ENCODE measurements at places on chromosomes 16 and 17. TPM values are rescaled to one million over a fixed set of nuclear protein-coding genes. Genes with fewer than 3 reads are reported as not detected.

DNA sequence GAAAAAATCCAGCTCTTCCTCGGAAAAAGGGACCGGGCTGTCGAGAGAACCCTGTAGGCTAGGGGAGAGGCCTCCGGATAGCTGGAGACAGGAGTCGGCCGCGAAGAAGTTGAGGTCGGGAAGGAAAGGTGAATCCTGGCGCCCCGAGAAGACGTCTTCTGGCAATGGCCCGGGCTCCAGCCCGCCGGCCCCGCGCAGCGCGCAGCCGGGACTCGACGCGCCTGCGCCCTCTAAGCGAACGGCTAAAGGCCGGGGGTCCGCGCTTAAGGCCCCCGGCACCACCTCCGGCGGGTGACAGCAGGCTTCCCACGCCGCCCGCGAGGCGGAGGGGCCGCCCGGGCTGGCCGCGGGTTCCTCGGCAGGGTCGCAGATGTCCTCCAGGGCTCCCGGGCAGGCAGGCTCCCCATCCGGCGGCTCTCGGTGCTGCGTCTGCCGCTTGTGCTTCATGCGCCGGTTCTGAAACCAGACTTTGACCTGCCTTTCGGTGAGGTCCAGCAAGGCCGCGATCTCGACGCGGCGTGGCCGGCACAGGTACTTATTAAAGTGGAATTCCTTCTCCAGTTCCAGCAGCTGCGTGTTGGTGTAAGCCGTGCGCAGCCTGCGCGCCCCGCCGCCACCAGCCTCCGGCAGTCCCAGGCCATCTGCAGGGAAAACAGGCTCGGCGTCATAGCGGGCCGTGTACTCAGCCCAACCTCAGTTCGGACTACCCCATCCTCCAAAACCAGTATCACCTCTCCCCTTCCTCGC, 1.6 kb downstream of the HOXB2 start:
- peak; percentile 47 for DNase-seq

GRCh38 chr17:28105501-28105900, 63.0 kb downstream of the NLK start:
- no peak for DNase-seq

DNA sequence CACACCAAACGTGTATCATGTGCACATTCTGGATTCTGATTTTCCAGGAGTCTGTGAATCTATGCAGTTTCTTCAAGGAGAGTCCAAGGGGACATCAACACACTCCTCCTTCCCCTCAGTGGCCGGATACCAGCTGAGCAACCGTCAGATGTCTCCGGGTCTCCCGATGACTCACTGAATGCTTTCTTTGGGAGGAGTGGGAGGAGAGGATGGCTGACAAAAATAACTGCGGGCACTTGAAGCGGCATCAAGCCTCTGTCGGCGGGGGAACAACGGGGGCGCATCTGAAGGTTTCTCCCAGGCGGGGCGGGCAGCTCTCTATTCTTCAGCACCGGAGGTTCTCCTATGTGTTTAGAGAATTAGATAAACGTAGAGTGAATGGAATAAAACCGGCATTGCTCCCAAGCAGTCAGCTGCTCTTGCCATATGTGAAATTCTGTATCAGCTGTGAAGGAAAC, 24.6 kb upstream of the LRRC75A start:
- no peak for DNase-seq

DNA sequence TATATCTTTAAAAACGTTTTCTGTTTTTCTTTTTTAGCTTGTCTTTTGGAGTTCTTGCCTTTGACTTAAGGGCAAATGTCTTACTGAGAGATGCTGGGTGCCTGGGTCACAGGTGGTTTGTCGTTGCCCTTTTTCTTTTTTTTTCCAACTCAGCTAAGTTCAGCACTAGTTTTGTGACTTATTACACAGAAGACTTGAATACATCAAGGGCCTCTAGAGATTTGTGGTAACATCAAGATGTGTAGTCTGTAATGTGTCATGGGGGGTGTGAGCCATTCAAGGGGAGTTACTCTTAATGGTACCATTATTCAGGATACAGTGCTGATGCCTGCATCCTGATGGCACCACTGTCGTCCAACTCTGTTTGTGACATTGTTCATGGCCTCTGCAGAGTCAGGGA, 95.1 kb downstream of the PRKCA start:
- DNase-seq, result no peak

TNFRSF17 gene
- not detected for total RNA-seq

ABCC6 gene
- total RNA-seq, result 1.2 TPM

DNA sequence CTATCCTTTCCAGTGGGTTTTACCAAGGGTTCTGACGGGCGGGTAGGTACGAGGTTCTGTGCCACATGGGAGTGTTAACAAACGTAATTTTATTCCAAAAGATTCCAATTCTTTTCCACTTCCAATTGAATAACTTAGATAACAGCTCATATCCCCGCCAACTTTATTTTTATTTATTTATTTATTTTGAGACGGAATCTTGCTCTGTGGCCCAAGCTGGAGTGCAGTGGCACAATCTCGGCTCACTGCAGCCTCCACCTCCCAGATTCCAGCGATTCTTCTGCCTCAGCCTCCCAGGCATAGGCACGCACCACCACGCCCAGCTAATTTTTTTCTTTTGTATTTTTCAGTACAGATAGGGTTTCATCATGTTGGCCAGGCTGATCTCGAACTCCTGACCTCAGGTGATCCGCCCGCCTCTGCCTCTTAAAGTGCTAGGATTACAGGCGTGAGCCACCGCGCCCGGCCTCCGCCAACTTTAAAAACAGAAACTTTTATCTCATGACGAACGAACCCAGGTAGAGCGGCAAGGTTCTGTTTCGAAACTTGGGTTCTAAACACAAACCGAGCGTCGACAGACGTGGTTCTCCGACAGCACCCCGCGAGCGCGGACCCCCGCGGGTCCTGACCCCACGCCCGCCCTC, 613 bp downstream of the ECI1 start:
- no peak for DNase-seq

CACNG3 gene
- total RNA-seq, result not detected

HBQ1 gene
- total RNA-seq, result not detected

DNA sequence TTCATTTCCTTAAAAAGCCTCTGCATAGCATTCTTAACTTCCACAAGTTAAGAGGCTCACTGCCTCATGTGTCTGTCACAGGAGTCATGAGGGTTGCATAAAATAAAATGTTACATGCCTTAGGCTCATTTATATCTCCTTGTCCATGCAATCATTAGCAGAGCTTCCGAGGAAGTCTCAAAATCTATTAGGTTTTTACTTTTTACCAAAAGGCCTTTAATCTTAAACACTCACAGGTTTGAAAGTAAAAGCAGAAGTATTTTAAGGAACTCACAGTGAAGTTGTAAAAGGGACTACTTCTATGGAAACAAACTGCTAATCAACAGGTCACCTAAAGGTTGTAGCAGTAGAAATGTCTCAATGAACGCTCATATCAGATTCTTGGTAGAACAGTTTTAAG, 5.2 kb upstream of the ATP6V0A1 start:
- no peak for DNase-seq

- no peak for DNase-seq
Measured at GRCh38 chr17:39071573-39071972, 79.9 kb downstream of the PLXDC1 start.

GRCh38 chr17:79826204-79826680, 13.0 kb downstream of the CBX4 start:
- DNase-seq, result no peak

RAPGEFL1 gene
- 3.7 TPM for total RNA-seq

GRCh38 chr17:78905541-78905940, 2.5 kb upstream of the CEP295NL start:
- DNase-seq, result no peak

HSD3B7 gene
- 5.5 TPM for total RNA-seq

TBC1D28 gene
- total RNA-seq, result not detected

GRCh38 chr17:28227316-28228108, 91.5 kb upstream of the TMEM97 start:
- no peak for DNase-seq

TPSD1 gene
- not detected for total RNA-seq

SLC25A19 gene
- 16.0 TPM for total RNA-seq

GRCh38 chr16:71192387-71192786, 38.1 kb downstream of the HYDIN start:
- no peak for DNase-seq

DNA sequence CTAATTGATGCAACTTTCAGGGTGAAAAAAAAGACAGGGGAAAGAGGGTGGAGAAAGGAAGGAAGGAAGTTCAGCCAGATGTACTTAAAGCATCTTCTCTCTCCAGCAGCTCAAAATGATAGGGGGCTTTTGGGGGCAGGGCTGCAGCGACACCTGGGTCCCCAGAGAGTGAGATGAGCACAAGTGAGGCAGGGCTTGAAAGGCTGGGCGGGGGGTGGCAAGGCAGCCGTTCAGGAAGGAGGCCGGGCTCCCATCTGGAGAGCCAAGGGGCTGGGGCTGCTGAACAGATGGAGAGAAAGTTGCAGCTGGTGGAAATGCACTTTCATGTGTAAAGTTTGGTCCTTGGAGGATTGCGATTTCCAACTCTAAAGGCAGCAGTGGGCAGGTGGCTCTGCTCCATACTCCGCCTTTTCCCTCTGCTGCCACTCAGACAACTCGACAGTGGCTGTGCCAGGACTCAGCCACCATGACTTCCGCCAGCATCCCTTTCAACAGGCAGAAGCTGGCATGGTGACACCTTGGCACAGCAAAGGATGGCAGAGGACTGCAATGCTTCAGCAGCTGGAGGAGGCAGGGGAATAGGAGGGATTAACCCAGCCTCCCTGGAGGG, 7.7 kb downstream of the SLC35B1 start:
- peak; percentile 63 for DNase-seq

GRCh38 chr17:80281516-80281915, 20.9 kb downstream of the RNF213 start:
- no peak for DNase-seq

DNA sequence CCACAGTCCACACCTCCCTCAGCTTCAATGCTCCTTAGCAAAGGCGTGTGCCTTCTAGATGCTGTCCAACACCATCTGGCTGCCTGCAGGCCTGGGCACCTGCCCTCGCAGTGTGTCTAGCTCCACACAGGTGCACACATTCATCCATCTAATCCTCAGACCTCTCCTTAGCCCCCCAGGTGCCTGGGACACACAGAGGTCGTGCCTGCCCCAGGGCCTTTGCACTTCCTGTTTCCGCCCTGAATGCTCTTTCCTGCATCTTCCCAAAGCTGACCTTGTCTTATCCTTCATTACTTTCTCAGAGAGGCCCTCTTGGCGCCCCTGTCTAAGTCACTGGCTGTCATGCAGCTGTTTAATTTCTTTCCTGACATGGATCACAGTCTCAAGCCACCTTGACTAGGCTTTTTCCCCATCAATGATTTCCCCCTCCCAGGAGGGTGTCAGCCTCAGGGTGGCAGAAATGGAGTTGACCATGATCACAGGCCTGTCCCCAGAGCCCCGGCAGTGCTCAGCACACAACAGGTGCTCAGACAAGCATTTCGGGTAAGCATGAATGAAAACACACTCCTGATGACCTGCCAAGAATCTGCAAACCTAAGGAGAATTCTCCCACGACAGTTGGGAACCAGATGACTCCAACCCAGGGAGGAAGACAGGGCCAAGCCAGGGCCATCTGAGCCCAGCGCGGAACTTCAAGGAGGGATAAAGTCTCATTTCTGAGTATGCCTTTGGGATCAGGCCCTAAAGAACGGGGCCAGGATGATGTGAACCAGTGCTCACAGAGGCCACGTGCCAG, 76.3 kb downstream of the LITAF start:
- no peak for DNase-seq

DNA sequence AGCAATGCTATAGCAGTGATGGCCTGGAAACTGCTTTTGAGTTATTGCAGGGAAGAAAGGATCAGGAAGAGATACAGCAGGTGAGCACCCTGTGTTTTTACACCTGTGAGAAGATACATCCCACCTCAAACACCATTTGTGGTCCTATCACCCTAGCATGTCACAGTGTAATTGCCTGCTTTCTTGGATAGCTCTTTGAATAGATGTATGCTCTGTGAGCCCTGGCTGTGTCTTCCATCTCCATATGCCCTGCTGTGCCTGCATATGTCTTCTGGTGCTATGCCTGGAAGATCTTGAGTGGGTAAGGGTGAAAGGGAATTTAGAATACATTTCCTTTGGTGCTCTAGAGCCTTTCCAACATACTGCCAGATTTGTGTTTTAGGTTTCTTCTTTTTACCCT, 15.5 kb downstream of the HLF start:
- no peak for DNase-seq

DNA sequence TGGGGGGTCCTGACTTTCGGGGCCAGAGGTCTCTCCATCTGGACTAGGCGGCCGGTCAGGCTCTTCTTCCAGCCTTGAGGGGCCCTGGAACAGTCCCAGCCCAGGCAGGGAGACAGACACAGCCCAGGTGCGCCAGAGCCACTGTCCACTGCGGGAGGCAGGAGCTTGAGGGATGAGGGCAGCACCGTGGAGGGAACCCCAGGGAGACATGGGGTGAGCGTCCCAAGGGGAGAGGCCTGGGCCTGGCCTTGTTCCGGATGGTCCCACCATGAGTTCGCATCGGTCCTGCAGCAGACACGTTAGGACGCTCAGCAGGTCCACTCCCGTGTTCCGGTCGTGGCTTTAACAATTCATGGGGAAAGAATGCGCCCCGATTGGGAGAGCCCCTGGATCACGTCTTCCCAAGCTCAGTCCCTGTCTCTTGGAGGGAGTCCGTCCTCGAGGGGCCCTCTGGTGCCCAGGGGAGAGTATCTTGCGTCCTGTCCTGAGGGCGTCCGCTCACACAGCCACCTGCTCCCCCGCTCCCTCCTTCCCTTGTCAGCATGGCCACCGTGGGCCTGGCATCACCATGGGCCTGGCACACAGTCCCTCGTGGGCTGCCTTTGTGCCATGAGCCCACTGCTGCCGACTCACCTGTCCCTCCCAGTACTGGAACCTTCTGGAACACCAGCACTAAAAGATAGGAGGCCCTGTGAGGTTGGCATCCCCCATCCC, 6.7 kb upstream of the NUDT16L1 start:
- DNase-seq, result no peak

GRCh38 chr17:11589716-11590115, 8.6 kb upstream of the DNAH9 start:
- DNase-seq, result no peak

C16orf96 gene
- 0.08 TPM for total RNA-seq

DNA sequence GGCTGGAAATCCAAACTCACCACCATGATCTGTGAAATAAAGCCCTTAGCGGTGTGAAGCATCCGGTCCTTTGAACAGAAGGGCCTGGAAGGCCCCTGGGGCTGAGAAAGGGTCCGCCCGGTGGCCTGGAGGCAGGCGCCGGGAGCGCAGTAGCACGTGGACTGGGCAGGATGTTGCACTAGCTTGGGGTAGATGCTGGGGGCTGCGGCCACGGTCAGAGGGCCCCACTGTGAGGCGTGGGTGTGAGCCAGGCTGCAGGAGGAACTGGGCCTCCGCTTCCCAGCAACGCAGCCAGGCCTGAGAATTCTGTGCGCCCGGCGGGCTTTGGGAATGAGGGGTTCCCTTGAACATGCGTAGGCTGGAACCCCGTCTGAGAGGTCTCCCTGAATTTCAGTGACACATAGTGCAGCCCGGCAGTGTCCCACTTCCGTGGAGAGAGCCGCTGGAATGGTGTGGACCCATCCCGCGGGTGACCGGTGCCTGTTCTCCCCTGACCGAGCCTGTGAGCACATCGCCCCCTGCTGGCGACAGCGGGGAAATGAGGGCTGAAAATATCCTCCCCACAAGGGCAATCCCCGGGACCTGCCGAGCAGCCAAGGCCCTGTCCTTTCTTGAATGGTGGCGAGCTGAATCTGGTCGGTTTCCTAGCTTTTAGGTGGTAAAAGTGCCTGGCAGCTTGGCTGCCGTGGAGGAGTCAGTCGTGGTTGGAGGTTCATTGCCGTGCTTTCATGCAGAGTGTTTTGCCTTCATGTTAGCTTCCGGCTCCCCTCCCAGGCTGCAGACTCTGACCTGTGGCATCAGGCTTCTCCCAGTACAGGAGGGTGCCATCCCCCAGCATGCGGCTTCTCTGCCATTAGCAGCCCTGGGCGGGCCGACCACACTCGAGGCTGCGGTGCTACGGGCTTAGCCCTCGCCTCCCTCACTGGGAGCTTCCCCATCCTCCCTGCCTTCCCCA, 43.8 kb downstream of the DNAJA2 start:
- peak; percentile 56 for DNase-seq

- DNase-seq, result no peak
Measured at GRCh38 chr17:80650331-80650672, 105.7 kb downstream of the RPTOR start.
